ENCODE measurements at places on chromosomes 7 and 10.

- DNase-seq = no peak
Measured at GRCh38 chr10:99994801-99995200, 14.9 kb downstream of the DNMBP start.

GRCh38 chr10:101379663-101380352, 25.8 kb downstream of the BTRC start:
- DNase-seq = no peak

GRCh38 chr10:77031531-77032187, 605.9 kb downstream of the KCNMA1 start:
- DNase-seq = no peak

- no peak for DNase-seq
Measured at GRCh38 chr10:77643795-77644468, 6.3 kb upstream of the KCNMA1 start.

All from coronary artery (tissue), 2 donors.